NCI-H187 treated with DMSO at 0.1 percent for 48 hours (cell line): ENCODE measurements at places on chromosomes 6 and 20.
A peak's percentile ranks its signal among the peaks of the same experiment; 100 is the strongest.

DNA sequence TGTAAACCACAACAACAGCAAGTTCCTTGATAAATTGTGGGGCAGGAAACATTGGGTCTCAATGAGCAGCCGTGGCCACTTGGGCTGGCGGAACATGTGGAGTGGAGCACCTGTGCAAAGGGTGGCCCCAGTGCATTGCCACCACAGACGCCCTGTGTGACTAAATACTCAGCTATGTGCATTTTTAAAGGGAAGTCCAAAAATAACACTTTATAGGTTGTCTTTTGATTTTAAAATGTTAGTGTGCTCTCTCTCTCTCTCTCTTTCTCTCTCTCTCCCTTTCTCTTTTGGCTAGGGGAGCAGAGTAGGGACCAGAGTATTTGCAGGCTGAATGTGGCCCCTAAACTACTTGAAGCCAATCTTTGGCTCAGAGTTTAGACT is 236.3 kb downstream of the BCAS1 start:
- DNase-seq: no peak

GRCh38 chr6:69111301-69111700 is 476.2 kb downstream of the ADGRB3 start:
- DNase-seq: no peak

GRCh38 chr20:24909086-24909780 is 39.8 kb upstream of the CST7 start:
- no peak for DNase-seq

GRCh38 chr6:134414793-134415192 is 96.9 kb upstream of the SGK1 start:
- DNase-seq: no peak

DNA sequence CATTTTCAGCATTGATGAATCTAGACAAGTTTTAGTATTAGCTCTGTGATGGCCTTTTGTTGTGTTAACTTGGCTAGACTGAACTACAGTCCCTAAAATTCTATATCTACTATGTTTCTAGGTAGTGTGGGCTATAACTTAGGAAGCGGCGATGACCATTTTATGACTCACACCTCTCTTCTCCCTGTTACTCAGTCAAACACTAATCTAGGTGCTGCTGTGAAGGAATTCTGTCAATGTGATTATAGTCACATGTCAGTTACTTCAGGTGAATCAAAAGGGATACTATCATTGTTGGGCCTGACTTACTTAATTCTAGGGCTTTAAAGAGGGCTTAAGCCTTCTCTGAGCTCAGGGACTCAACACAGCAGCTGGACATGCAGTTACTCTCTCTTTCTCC is 691.5 kb upstream of the MAP3K7 start:
- DNase-seq: no peak

DNA sequence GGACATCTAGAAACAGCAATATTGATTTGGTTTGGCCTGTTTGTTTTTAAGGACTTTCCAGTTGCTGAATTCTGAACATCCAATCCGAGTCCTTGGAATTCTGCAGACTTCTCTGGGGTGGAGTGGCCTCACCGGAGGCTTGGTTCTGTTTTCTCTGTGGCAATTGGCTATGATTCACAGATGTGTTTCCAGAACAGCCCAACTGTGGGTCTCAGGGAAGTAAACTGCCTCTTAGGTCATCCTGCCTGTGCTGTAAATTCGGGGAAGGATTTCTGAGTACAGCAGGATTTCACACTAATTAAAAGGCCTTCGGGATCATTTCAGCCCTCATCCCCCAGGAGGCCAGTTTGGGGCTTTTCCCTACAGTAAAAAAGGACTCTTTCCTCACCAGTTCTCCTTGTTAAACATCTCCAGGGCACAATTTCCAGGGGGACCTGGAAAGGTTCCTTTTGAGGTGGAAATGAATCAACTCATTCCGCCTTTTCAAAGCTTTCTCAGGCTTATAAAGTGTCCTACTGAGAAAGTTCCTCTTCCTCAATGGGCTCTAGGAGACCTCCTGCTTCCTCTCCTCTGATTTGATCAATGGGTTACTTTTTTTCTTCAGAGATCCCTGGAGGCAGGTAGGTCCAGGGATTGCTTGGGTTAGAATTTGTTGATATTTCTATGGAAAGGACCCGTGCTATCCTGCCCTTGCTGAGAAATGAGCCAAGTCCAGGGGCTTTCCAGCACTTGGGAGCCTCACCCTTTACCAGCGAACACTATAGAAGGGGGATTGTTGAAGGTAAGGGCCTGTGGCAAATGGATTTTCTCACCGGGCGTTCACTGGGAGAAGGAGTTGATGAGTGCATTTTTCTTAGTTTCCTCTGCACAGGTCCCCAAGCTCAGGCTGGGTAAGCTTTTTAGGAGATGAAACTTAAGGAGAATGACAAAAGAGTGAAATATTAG is 114.6 kb downstream of the CLIC5 start:
- DNase-seq: no peak

GRCh38 chr20:31516166-31516565 is 1.9 kb downstream of the HM13 start:
- DNase-seq: no peak

DNA sequence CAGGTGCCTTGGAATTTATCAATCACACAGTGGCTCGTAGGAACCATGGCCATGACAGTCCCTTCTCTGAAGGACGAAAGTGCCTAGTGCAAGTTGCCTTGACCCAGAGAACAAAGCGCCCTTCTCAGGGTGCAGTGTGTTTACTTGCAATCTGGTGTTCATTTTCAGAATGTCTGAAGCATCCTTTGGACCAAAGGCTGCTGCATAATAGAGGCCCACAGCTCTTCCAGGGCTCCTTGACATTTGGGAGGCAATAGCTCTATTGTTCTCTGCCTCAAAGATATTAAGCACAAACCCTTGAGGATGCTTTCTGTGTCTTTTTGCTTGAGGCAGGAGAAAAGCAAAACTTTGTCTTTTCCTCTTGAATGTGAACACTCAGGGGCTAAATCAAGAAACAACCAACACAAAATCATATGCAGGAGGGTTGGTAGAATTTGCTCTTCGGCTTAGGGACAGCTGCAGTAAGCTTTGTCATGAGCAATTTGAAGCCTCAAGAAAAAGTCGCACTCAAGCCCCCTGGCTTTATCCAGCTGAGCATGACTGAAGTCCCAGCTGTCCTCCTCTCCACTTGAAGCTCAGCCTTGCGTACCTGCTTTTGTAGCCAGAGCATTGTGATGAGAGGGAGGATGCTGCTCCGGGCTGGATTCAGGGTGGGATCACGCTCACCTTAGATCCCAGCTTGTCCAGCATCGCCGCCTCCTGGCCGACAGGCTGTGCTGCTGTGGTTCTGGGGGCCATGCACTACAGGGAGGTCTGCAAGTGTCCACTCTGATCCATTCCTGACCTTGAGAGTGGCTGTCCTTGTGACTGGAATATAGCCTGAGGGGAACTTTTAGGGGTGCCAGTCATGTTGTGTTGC is 495.4 kb downstream of the CDH26 start:
- DNase-seq: peak; percentile 95

GRCh38 chr6:26113570-26113969 is 26.3 kb downstream of the HFE start:
- no peak for DNase-seq

- DNase-seq: no peak
Observed at GRCh38 chr6:52152711-52153160, 33.4 kb upstream of the IL17A start.

DNA sequence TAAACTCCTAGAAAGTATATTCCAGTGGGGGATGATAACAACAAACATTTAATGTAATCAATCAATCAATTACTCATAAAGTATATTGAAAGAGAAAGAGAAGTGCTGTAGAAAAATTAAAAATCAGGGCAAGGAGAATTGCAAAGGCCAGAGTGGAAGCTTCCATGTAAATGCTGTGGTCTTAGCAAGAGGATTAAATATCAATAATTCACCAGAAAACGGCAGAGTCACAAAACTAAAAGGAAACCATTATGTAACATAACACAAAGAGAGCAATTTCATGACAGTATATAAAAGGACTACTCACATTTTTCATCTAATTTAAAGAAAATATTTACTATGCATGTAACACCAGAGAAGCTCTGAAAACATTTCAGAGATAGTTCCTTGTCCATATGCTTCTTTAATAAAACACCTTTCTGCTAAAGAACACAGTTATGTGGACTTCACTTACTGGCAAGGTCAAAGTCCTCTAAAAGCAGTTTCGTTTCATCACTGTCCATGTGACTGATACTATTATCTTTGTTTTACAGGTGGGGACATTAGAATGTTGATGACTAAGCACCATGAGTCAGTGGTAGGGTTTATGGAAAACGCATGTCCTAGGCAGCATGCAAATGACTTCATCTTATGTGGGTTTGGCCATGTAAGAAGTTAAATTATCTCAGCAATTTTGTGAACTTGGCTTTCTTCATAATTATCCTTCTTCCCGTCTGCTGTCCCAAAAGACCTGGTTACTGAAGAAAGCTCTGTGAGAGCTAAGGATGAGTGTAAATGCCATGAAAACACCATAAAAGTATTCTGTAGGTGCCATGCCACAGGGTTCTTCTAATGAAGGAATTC is 185.8 kb upstream of the TENT5A start:
- DNase-seq: no peak

- no peak for DNase-seq
Observed at GRCh38 chr20:11807054-11808048, 110.3 kb upstream of the BTBD3 start.

DNA sequence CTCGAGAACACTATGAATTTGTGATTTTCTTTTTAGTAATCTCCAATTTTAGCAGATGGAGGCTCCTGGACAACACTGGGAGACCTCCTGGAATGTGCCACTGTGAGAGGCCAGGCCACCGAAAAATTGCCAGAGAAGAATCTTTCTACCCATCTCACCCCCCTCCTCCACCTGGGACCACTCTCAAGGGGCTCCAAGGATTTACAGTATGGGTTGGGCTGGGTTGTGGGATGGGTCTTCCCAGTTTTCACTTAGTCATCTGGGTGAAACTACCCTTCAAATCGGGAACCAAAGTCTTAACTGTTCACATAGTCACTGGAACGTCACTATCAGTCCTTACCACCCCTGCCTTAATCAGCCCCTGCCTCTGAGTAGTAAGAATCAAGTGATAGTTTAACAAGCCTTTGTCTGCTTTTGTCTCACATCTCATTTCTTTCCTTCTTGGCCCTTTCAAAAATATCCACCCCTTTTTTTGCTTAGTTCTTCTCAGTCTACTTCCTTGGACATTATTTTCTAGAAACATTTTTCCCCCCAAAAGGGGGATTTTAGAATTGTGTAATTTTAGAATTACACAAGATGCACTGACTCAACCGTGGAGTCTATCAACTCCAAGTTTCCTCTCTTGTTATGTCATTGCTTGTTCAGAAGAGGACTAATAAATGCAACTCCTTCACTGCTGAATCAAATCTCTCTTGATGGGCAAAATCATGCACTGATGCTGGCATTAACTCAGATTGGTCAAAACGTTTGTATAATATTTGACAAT is 148.2 kb upstream of the MOCS1 start:
- DNase-seq: no peak

DNA sequence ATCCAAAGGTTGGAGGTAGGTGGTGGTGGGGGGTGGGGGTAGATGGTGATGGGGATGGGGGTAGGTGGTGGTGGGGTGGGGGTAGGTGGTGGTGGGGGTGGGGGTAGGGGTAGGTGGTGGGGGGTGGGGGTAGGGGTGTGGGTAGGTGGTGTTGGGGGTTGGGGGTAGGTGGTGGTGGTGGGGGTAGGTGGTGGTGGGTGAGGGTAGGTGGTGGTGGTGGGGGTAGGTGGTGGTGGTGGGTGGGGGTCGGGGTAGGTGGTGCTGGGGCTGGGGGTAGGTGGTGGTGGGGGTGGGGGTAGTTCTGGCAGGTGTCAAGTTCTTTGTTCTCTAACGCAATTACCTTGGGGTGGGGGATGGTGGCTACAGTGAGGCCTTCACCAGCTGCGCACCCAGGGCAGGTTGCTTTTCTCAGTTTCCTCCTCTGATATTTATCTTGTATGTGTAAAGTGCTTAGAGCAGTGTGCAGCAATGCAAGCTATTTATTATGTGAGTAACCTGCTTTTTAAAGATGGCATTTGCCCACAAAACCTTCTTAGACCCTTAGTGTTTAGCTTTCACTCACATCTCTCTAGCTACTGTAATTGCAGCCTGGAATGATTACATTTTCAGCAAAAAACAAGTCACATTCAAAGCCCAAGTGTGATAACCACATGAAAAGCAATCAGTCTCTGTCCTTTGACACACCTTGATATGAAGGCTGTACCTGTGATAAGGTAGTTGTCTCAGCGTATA is 8.2 kb upstream of the CCDC167 start:
- DNase-seq: no peak

DNA sequence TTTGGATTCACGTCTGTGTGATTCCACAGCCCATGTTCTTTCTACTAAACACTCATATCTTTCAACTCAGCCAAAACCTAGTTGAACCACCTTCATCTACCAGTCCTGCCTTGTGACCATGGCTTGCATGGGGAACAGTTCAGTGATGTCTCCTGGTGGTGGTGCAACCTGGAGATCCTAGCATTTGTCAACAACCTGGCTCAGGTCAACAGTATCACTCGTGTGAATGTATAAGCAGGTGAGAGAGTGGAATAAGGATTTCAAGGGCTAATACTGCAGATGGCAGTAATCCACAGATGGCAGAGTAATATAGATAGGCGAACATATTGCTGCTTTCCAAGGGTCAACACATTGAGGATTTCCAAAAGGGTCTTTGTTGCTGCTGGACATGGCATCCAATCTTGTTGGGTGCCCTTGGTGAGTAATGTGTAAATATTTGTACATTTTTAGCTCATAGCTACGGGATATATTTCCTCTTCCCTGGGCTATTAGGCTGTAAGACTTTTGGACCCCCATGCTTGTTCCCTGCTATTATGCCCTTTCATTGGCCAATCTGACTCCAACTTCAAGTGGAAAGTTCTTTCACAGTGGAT is 13.4 kb downstream of the PBOV1 start:
- no peak for DNase-seq

GRCh38 chr6:111195656-111196055 is 108.4 kb downstream of the SLC16A10 start:
- no peak for DNase-seq

DNA sequence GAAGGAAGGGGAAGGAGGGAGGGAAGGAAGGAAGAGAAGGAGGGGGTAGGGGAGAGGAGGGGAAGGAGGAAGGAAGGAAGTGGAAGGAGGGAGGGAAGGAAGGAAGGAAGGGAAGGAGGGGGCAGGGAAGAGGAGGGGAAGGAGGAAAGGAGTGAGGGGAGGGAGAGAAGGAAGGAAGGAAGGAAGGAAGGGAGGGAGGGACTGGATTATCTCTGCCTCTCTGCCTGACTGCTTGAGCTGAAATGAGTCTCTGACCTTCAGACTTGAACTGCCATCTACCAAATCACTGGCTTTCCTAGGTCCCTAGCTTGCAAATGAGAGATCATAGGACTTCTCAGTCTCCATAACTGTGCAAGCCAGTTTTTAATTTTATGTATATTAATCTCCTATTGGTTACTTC is 436.8 kb downstream of the PREX1 start:
- DNase-seq: no peak

GRCh38 chr20:53748176-53748575 is 154.5 kb upstream of the ZNF217 start:
- no peak for DNase-seq

- no peak for DNase-seq
Observed at GRCh38 chr6:106194949-106195921, 109.1 kb downstream of the PRDM1 start.

GRCh38 chr6:134456226-134456625 is 138.3 kb upstream of the SGK1 start:
- no peak for DNase-seq
